Activated gamma-delta T cell treated with anti-CD3 and anti-CD28 coated beads, Interleukin-2, amount 50 U/mL, for 16 hours (primary cell): ENCODE measurements at places on chromosomes 2 and 18.

- no peak for DNase-seq
These were observed 73.0 kb downstream of the NCKAP5 start for GRCh38 chr2:133495226-133495625.

GRCh38 chr2:221272729-221273128 is 299.4 kb downstream of the EPHA4 start:
- no peak for DNase-seq

- no peak for DNase-seq
These were observed 134.3 kb downstream of the THADA start for GRCh38 chr2:43461453-43462073.

GRCh38 chr18:37242826-37243560 is 322.6 kb downstream of the CELF4 start:
- DNase-seq, result no peak

- no peak for DNase-seq
These were observed 1.0 kb upstream of the B3GNT7 start for GRCh38 chr2:231394211-231395141.

GRCh38 chr2:183456177-183456576 is 331.9 kb downstream of the NUP35 start:
- no peak for DNase-seq

- no peak for DNase-seq
These were observed 462.6 kb downstream of the SLC4A3 start for GRCh38 chr2:220090050-220090449.

DNA sequence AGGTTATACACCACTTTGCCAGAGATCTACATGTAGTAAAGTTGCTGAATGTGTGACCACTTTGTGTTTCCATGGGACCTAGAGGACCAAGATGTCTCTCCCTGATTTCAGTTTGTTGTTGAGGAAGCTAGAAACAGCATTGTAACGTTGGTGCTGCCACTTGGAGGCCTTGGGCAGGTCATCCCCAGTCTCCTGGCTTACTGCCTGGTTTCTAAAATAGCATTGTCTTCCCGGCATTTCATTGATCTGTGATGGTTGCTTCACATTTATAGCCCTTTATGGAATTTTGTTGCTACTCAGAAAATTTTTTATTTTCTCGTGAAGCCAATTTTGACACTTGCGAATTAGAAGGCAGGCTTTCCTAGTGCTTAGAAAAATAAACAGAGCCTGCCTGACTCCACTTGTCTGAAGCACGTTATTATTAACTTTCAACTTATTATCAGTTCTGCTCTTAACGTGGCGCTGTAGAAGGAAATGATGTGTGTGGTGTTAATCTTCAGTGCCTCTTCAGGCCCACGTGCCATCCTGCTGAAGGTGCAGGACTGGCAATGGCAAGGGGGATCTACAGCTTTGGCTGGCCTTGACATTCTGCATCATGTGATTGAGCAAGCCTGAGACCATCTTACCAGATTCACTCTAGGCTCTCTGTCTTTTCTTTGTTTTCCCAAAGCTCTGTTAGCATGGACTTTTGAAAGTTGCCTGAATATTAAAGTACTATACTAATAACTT is 59.9 kb downstream of the INPP4A start:
- no peak for DNase-seq

GRCh38 chr2:66445925-66446871 is 11.3 kb downstream of the MEIS1 start:
- no peak for DNase-seq

GRCh38 chr18:35191698-35192025 is 49.2 kb upstream of the ZNF397 start:
- no peak for DNase-seq

- no peak for DNase-seq
These were observed 17.7 kb downstream of the MBOAT2 start for GRCh38 chr2:8985561-8986326.

DNA sequence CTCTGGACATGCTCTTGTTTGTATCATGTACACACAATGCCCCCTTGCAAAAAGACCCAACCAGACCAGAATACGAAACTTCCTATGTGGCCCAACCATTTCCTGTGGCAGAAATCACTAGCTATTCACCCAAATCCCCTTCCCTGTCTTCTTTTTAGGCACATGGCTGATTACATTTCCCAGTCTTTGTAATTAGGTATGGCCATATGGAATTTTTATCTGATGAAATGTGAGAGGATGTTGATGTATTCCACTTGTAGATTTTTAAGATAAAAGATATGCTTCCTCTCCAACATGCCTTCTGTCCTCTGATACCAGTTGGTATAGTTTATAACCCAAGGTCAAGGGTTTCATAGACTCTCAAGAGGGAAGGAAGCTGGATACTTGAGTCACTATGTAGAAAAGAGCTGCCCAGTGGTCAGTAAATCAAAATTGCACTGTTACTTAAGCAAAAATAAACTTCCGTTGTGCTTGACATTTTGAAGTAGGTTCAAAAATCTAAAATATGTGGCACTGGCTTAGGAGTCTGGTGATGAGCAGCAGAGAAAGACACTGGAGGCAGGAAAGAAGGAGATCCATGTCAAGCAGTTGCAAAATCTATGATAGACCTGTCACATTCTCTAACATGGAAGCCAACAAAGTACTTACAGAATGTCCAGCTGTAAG is 297.4 kb downstream of the SMAD2 start:
- no peak for DNase-seq

- DNase-seq, result no peak
These were observed 1.9 kb upstream of the NEUROD1 start for GRCh38 chr2:181682026-181682789.

- DNase-seq, result no peak
These were observed 14.1 kb downstream of the IL1RN start for GRCh38 chr2:113141451-113141850.

DNA sequence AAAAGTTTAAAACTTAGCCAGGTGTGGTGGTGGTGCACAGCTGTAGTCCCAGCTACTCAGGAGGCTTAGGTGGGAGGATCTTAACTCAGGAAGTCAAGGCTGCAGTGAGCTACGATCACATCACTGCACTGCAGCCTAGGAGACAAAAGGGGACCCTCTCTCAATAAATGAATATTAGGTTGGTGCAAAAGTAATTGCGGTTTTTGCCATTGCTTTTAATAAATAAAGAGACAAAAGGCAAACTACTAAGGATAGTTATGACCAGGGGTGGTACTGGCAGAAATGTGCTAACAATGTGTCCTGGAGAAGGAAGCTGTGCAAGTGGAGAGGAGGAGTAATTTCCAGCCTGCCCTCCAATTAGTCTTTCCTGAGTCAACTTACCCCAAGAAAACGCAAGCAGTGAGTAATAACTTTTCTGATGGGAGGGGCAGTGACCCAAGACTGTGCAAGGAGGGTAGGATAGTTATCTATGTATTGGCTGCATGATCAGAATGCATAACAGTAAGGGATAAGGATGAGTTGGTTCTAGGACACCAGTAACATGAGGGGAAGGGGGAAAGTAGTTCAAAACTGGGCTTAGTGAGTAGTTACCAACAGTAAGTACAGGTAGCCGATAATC is 1.5 kb downstream of the EXOC6B start:
- no peak for DNase-seq

DNA sequence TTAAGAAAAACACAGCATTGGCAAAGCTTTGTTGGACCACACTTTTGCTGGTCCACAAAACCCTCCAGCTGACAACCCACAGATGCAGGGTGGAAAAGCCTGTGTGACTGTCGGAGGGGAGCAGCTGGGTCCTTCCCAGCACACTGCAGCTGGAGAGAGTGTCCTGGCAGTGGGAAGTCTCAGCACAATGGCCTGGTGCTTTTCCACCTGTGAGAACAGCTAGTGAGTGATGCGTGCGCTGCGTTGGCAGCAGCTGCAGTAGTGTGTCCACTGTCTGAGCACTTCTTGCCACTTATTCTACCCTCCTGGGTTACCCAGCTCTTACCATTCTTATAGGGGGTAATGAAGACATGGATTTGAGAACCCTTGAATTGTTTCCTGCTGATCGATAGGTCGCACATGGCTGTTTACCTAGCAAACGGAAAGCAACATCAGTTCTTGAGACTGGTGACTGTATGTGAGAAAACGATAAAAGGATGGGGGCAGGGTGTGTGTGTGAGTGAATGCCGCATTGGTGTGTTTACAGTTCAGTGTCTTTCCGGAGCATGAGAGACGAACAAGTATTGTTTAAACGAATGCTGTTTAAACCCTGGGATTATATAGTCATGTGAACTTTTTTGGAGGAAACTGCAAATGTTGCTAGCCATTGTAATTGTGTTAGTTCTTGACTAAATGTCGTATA is 69.7 kb downstream of the LYPD6 start:
- no peak for DNase-seq

GRCh38 chr2:25306777-25307368 is 34.9 kb downstream of the DNMT3A start:
- no peak for DNase-seq

GRCh38 chr2:32830196-32830595 is 116.6 kb upstream of the LTBP1 start:
- DNase-seq, result no peak

DNA sequence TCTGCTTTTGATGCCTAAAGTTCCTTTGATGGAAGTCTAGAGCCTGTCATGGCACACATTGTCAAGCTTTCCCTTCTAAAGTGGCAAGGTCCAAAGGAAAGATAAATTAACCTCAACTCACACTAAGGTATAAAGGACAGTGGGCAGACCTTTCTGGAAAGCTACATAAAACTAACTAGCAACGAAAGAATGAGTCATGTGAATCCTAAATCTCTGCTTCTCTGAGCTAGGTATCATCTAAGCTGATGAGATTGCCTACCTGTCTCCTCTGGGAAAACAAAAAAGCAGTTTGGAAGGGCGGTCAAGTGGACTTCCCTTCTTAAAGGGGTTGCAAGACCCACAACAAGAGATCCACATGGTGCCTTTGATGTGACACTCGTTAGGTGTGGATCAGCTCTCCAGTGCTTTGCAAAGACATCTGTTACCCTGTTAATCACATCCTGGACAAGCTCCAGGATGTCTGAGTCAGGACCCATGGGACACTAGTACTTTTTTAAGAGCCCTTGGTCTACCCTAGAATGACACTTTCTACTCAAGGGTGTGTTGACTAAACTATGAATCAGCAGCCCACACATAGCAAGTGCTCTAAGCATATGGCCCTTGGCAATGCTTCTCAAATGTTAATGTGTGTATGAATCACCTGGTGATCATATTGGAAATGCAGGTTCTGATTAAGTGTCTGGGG is 173.5 kb downstream of the ALK start:
- DNase-seq, result no peak

GRCh38 chr2:191176801-191177438 is 26.1 kb upstream of the STAT4 start:
- no peak for DNase-seq

DNA sequence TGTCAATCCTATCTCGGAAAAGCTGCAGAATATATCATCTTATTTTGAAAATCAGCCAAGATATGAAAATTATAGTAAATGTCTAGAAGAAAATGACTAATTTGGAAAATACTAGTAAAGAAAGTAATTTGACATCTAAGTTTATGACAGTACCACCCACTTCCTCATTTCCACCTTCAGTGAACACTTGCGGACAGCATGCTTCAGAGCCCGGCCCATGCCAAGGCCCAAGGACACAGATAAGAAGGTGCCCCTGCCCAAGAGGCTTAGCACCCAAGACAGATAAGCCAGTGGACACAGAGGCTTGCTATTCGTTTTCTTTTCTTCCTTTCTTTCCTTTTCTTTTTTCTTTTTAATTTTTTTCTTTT is 4.8 kb upstream of the KCNG2 start:
- DNase-seq, result no peak

DNA sequence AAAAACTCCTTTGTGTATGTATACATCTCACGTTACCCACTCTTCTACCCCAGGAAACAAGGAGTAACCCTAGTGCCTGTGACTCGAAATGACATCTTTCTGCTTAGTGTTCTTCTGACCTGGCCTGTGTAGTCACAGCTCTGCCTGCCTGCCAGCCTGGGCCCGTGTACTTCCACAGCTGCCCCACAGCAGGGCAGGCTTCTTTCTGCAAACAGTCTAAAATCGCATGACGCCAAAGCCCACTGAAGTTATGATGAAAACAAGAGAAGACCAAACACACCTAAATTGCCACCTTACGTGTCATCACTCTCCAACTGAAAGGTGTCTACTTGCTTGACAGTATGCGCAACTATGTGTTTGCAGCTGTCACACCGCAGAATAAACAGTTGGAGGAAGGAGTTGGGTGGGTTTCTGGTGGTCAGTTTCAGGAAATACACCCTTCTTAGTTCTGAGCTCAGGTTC is 1.5 kb downstream of the GAREM1 start:
- DNase-seq, result no peak

DNA sequence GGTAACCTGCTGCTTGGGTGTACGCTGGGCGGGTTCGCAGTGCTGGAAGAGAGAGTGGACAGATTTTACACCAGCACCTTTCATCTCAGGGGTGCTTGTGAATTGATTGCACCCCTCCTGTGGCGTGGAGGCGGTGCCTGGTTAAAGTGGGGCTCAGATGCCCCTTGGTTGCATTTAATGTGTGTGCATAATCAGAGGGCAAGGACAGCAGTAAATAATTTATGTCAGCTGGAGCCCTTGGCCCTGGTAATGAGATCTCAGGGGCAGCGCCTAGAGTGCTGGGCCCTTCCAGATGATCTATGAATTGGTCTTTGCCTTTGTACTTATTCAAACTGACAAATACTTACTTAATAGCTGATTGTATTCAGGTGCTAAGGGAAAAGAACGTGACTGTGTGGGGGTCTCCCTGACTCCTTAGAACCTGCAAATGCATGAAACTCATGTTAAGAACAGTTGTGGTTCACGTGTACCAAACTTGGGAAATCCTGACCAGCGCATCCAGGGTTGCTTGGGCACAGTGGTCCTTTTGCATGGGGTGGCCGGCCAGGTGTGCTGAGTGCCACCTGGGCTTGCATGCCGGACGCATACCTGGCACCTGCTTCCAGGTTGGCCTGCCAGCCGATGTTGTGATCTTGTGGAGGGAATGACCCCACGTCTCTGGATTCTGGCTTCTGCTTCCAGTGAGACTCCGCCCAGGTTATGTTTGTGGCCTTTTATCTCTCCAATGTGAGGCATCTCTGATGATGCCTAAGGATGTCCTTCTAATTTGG is 118.5 kb downstream of the AGAP1 start:
- DNase-seq, result no peak

DNA sequence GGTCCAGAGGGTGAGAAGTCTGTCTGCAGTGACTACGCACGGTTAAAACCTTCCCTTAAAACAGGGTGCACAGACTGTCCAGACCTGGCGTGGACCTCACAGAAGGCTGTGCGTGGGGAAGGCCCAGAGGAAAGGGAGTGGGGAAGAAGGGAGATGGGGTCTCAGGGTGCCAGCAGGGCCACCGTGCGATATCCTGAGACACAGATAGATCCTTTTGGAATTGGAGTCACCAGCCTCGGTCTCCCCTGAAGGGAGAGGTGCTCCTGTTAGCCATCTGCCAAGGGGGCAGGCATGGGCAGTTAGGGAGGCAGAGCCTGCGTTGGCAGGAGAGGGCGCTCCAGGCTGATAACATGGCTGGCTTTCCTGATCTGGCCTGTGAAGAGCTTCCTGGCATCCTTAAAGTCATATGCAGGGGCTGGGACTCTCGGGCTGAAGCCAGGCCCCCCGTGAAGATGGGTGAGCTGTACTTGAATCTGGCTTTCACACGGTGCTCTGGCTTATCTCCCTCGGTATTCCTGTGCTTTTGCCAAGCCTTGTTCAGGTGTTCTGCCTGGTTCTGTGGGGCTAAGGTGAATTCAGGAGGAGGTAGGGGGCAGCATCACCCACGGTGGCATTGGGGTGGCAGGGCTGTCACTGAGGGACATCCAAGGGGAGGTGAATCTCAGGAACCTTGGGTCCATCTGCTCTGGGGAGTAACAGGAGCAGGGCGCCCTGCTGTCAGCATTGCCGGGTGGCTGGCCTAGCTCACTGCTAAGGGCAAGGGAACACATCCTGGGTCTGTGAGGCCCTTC is 107.2 kb upstream of the SMAD2 start:
- DNase-seq, result no peak
